ENCODE measurements at places on chromosomes 5 and 9.

DNA sequence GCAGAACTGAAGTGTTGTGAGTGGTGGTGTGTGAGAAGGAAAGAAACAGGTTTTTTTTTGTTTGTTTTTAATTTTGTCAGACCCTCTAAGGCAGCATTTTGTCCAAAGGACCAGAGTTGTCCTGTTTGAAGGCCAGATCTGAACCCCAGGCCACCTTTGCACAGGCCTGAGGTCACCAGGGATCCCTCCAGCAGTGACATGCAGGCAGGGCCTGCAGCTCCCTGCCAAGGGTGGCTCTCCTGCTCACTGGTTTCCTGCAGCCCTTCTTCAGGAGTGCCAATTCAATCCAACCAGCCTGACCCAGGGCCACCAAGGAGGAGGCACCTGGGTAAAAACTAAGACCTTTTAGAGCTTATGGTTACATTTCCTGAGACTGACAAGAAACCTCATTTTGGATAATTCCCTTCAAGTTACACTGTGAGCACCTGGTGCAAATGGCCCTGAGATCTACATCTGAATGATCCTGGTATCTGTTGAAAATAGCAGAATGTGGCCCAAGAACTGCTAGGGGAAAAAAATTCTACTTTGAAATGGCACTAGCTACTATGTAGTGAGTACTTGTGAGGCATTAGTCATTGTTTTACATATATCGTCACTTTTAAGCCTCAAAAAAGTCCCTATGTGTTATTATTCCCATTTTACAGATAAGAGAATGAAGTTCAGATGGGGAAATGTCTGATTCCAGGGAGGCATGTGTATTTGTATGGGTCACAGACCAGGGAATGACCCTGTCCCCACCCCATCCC, 33.5 kb upstream of the SMU1 start:
- DNase-seq = no peak

DNA sequence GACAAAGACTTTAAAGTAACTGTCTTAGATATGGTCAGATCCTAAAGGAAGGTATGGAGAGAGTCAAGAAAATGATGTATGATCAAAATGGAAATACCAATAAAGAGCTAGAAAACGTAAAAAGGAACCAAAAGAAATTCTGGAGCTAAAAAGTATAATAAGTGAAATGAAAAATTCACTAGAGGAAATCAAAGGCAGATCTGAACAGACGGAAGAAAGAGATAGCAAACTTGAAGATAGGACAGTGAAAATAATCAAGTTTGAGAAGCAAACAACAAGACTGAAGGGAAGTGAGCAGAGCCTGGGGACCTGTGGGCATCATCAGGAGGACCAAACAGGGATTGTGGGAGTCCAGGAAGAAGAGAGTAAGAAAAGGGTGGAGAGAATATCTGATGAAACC, 115.4 kb downstream of the EHMT1 start:
- no peak for DNase-seq

DNA sequence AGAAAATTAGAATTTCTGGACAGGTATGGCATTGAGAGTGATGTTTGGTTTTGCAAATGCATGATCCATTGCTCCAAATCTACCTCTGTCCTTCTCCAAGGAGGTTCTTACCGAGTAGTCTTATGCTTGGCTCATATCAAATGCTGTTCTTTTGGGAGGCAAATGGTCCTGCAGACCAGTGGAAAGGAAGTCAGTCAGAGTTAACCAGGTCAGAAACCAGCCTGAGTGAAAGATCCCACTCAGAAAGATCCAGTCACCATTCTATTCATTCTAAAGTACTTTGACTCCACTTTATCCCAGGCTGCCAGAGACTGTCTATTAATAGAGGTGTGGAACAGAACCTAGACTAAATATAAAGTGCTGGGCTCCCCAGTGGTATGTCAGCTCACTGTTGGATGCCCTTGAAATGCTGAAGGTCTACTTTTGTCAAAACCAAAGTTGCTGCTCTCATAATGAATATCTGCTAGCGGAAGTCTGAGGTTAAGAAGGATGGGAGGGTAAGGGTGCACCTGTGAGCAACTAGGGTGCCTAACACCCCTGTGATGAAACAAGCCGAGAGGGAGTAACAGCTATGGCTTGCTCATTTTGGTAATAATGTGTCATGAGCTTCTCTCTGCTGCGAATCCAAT, 302.2 kb downstream of the ZNF608 start:
- DNase-seq = no peak

- no peak for DNase-seq
Measured at GRCh38 chr5:1764606-1764960, 35.1 kb downstream of the MRPL36 start.

DNA sequence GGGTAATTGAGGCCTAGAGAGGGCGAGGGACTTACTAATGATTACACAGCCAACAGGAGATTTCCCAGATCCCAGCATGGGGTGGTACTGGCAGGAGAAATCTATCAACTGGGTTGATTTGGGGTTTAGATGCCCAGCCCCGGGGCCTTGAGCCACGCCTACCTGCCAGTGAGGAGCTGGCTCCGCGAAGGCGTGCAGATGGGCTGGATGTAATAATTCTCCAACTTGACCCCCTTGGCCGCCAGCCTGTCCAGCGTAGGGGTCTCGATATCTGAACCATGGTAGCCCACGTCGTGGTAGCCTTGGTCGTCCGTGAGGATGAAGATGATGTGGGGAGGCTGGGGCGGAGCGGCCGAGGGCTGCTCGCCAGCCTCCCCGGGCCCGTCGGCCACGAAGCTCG, 804 bp downstream of the ARSI start:
- DNase-seq = no peak

DNA sequence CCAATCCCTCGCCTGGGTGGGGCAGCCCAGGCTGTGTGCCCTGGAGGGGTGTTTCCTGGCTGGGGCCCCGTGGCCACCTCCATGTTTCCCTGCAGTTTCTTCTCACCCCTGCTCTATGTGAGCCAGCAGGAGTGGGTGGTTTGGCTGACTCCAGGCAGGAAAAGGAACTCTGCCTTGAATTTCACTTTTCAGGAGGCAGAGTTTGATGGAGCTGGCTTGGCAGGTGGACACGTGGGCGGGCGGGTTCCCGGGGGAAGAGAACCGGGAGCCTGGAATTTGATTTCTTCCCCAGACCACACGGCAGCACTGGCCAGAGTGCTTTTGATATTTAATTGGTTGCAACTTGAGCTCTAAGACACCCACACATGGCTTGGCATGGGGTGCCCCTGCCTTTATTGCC, 119.8 kb upstream of the PANK3 start:
- DNase-seq = no peak

GRCh38 chr5:74120585-74120984, 494.6 kb downstream of the ARHGEF28 start:
- no peak for DNase-seq

- no peak for DNase-seq
Measured at GRCh38 chr9:117671468-117671867, 32.7 kb upstream of the TLR4 start.

DNA sequence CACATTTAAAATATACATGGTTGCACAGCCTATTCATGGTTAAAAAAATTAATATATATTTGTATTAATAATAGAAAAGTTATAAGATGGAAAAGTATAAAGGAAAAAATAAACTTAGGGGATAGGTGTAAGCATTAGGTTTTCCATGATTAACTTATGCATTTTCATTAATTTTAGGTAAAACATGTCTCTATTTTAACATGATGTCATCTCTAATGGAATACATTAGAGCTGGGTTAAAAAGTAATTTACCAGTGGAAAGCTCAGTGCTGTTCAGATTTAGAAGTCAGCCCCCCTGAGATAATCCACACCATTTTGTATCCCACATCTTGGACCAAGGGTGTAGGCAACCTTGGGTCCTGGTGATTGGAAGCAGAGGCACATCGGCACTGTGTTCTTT, 49.7 kb downstream of the SNX24 start:
- no peak for DNase-seq

DNA sequence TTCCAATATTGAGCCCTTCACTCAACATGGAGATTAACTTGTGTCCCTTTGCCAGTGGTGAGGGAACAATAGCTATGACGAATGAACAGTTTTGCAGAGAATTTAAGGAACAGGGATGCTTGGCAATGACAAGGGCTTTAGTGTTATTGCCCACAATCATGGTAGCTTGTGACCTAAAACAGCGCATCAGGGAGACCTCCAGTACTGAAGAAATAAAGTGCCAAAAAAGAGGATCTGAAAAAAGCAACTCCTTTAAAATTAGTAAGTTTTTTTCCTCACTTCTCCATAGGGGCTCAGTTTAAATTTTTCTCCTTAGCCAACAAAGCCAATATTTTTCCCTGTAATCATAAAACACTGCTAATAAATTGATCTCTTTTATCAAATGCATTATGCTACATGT, 41.8 kb upstream of the PAM start:
- no peak for DNase-seq

GRCh38 chr5:139648205-139649081, at the start of gene CXXC5:
Gene CXXC5 (plus strand): TSS chr5:139648349. CDS start chr5:139680524, 32,175 bp downstream.
- peak; percentile 70 for DNase-seq

DNA sequence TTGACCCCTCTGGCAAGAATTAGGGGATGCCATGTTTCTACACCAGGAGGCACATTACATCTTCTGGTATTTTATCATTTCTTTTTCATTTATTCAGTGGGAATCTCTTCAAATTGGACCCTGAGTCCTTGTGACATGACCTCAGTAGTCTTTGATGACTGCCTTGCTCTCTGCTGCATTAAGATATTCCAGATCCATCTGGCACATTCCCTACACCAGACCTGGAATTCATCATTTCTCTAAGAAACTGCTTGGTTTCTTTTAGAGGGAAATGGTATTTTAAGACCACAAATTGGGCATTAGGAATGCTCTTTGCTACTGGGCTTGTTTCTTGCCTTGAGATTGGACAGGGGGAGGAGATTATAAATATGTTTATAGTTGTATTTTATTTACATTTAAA, 61.0 kb downstream of the GALNT10 start:
- DNase-seq = no peak

DNA sequence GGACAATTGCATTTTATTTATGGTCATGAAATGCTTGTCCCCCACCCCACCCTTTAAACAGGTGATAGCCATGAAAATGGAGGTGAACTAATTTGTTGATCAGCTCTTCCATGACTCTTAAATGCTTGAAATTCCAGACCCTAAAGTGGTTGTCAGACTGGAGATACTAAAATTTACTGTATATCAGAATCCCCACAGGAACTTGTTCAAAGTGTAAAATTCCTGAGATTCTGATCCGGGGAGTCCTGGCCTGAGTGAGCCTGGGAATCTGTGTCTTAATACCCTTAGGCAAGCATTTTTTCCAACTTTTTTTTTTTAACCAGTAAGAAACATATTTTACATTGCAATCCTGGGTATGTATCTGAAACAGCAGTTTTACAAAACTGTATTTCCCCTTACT, 4.7 kb downstream of the SKP2 start:
- no peak for DNase-seq

DNA sequence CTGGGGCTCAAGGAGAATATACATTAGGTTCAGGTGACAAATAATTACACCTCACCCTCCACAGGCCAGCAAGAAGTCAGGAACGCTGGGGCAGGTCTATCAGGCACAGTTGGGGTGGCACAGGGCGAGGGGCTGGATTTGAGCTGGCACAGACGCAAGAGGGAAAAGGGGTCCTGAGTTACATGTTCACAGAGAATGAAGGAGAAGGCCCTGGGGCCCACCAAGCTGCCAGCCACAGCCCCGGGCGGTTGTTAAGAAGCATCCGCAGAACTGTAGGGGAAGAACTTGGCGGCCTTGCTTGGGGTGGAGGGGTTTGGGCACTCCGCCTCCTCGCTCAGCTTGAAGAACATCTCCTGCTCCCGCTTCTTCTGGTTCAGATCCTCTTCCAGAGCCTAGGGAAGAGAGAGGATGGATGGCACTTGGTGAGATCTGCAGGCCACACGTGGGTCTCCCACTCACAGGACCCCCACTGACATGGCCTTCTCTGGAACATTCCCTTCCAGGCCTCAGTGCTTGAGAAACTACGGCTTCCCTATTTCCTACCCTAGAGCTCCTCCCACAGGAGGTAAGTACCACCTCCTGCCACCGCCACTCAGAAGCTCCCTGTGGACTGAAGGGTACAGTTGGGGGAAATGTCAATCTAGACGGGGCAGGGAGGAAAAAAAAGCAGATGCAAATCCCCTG, 38.3 kb upstream of the FBXW11 start:
- DNase-seq = no peak

DNA sequence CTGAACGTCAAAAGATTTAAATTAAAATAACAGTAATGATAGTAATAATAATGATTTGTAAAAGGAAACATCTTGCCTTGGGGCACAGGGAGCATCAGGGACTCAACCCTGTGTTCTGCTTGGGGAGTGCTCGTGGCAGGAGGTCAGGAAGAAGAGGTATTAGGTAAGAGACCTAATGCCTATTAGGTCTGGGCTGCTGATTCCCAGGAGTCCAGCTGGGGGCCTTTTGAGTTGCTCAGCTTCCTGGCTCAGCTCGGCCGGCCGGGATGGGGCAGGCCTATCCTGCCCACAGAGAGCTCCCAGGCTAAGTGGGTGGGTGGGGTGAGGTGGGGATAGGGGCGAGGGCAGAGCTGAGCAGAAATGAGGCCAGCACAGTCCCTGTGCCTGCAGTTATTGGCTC, 17.5 kb downstream of the LMX1B start:
- DNase-seq = no peak

- DNase-seq = no peak
Measured at GRCh38 chr5:38827525-38827924, 18.3 kb upstream of the OSMR start.

DNA sequence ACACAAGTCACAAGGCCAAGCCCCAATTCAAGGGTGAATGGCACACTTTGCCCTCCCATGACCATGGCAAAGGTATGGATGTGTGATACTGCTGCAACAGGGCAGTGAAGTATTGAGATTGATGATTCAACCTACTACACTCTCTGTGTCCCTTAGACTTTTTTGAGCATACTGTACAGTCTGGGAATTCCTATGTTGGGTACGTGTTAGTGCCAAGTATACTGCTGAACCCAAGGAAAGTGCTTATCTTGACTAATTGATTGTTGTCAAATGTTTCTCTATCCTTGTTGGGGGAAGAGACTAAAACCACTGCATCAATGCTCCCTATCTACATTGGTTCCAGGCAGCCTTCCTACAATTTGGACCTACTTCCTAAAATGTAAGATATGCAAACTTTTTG, 93.7 kb downstream of the NDFIP1 start:
- no peak for DNase-seq

DNA sequence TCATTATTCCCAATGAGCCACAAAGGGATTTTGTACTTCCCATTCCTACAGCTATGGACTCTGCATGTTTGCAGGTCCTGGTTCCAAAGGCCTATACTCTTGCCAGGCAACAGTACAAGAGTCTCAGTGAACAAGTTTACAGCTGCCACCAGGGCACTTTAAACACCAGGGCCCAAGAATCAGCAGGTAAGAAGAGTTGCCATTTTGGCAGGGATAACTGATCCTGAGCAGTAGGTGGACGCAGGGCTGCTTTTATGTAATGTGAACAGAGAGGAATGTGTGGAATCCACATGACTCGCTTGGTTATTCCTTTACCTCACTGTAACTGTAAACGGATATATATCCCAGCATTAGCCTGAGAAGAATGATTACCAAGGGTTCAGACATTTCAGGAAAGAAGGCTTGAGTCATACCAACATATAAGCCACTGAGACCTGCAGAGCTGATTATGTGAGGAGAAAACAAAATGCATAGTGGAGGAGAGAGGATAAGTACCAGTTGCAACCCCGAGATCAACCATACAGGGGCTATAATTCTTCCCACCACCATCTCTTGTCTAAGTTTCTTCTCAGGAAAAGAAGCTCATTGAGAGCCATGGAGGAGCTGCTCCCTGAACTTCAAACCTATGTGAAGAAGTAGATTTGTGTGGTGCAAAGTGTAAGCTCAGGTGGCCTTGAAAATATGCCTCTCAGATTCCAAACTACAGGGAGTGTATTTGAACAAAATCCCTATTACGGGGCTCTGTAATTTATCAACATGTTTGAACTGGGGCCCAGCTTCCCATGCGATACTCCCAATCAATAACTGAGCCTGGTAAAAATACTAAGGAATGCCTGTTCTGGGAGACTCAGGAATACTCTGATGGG, 24.6 kb downstream of the RAPGEF6 start:
- no peak for DNase-seq

Data from inflammatory macrophage (primary cell).